Breast epithelium (tissue), 4 donors: ENCODE measurements at places on chromosomes 11 and 22. TPM values are rescaled to one million over a fixed set of nuclear protein-coding genes. Genes with fewer than 3 reads are reported as not detected.

DNA sequence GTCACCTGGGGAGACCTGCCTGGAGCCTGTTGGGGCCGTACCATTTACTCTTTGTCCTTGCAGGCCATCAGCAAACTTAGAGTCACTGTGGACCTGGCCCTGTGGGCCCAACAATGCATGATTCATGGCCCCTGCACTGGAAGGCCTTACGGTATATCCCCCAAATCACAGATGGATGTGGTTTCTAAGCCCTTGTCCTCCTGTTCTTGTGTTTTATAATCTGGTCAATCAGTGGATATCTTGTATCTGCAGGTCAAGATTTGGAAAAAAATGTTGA lies 6.2 kb downstream of the TSKU start:
- H3K27me3 ChIP-seq = no peaks in the 10 kb centered on the region
- no peak for DNase-seq
- no peaks in the 10 kb centered on the region for H3K36me3 ChIP-seq
- H3K4me3 ChIP-seq = no peak overlapping the region

DNA sequence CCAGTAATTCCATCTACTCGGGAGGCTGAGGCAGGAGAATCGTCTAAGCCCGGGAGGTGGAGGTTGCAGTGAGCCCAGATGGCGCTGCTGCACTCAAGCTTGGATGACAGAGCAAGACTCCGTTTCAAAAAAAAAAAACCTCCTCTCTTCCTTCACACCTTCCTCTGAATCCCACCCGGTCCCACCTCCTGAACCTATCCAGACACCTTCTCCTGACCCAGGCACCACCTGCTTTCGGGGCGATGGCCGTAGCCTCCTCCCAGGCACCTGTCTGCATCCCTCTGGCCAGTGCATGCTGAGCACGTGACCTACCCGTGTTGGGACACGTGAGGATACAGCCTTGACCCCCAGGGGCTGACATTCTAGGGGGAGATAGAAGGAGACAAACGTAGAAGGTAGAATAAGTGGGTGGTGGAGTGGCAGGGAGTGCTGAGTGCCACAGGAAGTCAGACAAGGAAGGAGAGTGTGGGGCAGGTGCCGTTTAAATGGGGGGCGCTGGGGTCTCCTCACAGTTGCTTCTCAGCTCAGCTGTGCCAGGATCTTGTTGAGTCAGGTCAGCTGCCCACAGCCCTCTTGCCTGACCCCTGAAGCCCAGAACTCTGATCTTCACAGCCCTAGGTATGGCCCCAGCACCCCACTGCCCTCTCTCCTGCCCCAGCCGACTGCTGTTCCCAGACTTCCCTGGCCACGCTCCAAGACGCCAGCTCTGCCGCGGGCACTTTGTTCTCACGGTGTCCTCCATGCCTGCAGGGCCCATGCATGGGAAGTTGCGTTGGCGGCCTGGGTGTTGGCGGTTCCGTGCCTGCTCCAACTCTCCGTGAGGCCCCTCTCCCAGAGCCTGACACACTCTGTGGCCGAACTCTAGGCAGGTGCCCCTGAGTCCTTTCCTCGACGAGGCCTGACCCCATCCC lies 1.2 kb upstream of the MIOX start:
- DNase-seq = no peak
- H3K4me1 ChIP-seq = peaks cover 10% of the 10 kb centered on the region
- peaks cover 16% of the 10 kb centered on the region for H3K27me3 ChIP-seq
- no peaks in the 10 kb centered on the region for H3K36me3 ChIP-seq
- H3K4me3 ChIP-seq = no peak overlapping the region

DNA sequence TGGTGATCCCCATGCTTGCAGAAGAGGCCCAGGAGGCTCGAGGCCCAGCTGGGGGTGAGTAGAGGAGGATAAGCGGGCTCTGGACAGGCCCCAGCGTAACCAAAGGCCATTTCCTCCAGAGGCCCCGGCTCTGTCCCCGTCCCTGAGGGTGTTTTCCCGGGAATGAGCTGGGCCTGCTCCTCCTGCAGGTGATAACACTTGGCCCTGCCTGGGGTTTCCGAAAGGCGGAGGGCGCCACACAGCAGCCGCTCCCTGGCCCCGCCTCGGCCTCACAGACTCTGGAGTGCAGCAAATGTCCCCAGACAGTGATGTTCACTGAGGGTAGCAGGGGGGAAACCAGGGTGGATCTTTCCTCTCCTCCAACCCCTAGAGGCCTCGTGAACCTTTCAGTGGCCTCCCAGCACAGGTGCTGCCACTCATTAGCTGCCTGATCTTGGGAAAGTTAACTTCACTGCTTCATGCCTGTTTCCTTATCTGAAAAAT lies 10.5 kb upstream of the MGAT3 start:
- H3K27me3 ChIP-seq = no peaks in the 10 kb centered on the region
- no peak overlapping the region for H3K4me3 ChIP-seq
- H3K36me3 ChIP-seq = no peaks in the 10 kb centered on the region
- H3K4me1 ChIP-seq = no peaks in the 10 kb centered on the region
- no peak overlapping the region for H3K27ac ChIP-seq

GRCh38 chr11:75820645-75821044 lies 5.6 kb downstream of the UVRAG start:
- no peak overlapping the region for H3K4me3 ChIP-seq
- peaks cover 13% of the 10 kb centered on the region for H3K4me1 ChIP-seq
- H3K27ac ChIP-seq = no peak overlapping the region
- H3K27me3 ChIP-seq = no peaks in the 10 kb centered on the region
- DNase-seq = no peak

- no peaks in the 10 kb centered on the region for H3K27me3 ChIP-seq
- H3K27ac ChIP-seq = no peak overlapping the region
- H3K4me1 ChIP-seq = no peaks in the 10 kb centered on the region
Observed at GRCh38 chr11:63445720-63446119, 45.2 kb downstream of the PLAAT5 start.

DNA sequence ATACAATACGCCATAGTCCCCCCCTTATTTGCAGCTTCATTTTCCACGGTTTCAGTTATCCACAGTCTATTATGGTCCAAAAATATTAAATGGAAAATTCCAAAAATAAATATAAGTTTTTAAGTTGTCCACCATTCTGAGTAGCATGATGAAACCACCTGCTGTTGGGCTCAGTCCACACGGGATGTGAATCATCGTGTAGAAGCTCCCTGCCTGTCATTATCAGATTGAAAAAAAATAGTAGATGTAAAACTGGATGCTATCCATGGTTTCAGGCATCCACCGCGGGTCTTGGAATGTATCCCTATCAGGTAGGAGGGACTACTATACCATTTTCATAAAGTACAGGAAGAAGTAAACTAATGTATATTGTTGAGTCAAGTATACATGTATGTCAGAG lies 127.4 kb downstream of the TTC17 start:
- peaks cover 1% of the 10 kb centered on the region for H3K36me3 ChIP-seq
- H3K4me1 ChIP-seq = no peaks in the 10 kb centered on the region
- no peak overlapping the region for H3K27ac ChIP-seq
- DNase-seq = no peak

DNA sequence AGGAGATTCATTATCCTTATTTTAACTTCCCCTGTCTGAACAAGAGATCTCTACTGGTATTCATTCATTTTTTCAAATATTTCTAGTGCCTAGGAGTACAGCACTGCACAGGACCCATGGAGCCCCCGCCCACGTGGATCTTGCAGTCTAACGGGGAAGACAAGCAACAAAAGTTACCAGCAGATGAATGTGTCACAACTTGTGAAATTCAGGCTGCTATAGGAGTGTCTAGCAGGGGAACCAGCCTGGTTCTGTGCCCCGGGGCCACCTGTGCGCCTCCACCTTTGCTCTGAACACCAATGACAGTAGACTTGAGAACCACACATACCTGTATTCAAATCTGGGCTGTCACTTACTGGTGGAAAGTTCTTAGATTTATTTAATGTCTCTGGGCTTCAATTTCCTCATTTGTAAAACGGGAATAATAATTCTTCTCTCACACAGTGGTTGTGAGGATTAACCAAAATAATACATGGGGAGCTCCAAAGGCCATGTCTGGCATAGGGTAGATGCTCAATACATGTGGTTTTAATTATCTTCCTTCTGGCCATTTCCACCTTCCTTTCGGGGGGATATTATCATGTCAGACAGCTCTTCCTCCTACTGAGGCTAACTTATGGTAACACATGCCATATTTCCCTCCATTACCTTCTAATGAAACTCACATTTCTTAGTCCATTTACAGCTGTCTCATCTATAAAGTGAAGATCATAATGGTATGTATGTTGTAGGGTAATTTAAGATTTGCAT lies 17.8 kb downstream of the POU2AF1 start:
- no peaks in the 10 kb centered on the region for H3K4me1 ChIP-seq
- no peaks in the 10 kb centered on the region for H3K36me3 ChIP-seq
- H3K4me3 ChIP-seq = no peak overlapping the region
- DNase-seq = no peak

- no peaks in the 10 kb centered on the region for H3K27me3 ChIP-seq
- no peaks in the 10 kb centered on the region for H3K4me1 ChIP-seq
- no peaks in the 10 kb centered on the region for H3K36me3 ChIP-seq
- H3K27ac ChIP-seq = no peak overlapping the region
- DNase-seq = no peak
- H3K4me3 ChIP-seq = no peak overlapping the region
Observed at GRCh38 chr11:102587722-102588121, 37.4 kb downstream of the MMP20 start.

GRCh38 chr11:129720156-129720555 lies 95.5 kb upstream of the TMEM45B start:
- H3K27ac ChIP-seq = no peak overlapping the region
- no peaks in the 10 kb centered on the region for H3K4me1 ChIP-seq
- no peak overlapping the region for H3K4me3 ChIP-seq

- no peaks in the 10 kb centered on the region for H3K27me3 ChIP-seq
- no peaks in the 10 kb centered on the region for H3K4me1 ChIP-seq
- no peak overlapping the region for H3K27ac ChIP-seq
- H3K36me3 ChIP-seq = no peaks in the 10 kb centered on the region
Observed at GRCh38 chr11:29448246-29448877, 568.5 kb downstream of the KCNA4 start.

DNA sequence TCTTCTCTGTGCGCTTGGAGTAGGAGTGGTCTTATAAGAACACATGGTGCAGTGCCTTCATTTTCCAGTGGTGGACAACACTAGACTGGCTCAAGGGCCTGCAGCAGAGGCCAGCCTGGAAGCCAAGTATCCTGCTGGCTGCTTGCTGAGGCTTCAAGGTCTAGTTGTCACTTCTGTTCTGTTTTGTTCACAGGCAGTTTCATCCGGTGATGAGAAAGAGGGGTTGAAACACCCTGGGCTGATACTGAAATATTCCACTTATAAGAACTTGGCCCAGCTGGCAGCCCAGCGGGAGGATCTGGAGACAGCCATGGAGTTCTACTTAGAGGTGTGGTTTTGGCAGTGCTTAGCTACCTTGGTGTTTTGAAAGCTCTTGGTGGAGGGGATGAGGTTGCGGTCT lies 29.8 kb downstream of the CABIN1 start:
- DNase-seq = no peak
- H3K4me3 ChIP-seq = no peak overlapping the region
- no peaks in the 10 kb centered on the region for H3K36me3 ChIP-seq
- no peak overlapping the region for H3K27ac ChIP-seq

- H3K27me3 ChIP-seq = no peaks in the 10 kb centered on the region
- H3K27ac ChIP-seq = no peak overlapping the region
- H3K4me1 ChIP-seq = no peaks in the 10 kb centered on the region
- no peaks in the 10 kb centered on the region for H3K36me3 ChIP-seq
Observed at GRCh38 chr11:91312541-91312940, 912.1 kb upstream of the FAT3 start.

DNA sequence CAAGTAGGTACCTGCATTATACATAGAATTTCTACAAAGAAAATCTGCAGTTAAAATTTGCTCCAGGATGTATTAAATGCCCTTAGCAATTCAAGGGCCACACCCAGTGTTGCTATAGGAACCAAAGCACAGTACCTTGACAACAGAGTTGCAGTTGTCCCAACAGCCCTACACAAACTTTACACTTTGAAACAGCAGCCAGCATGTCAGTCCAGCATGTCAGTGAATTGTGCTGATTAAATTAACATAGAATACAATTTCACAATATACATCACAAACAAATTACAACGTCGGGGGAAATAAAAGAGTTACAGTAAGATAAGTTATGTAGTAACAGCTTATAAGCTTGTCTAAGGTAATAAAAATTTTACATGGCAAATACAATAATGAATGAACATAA lies 389.2 kb downstream of the SOX6 start:
- H3K27ac ChIP-seq = no peak overlapping the region
- H3K4me1 ChIP-seq = peaks cover 6% of the 10 kb centered on the region
- DNase-seq = no peak
- H3K36me3 ChIP-seq = no peaks in the 10 kb centered on the region
- no peaks in the 10 kb centered on the region for H3K27me3 ChIP-seq

- H3K36me3 ChIP-seq = no peaks in the 10 kb centered on the region
- H3K27ac ChIP-seq = no peak overlapping the region
- H3K27me3 ChIP-seq = no peaks in the 10 kb centered on the region
Observed at GRCh38 chr11:29024386-29024785, 916.2 kb downstream of the METTL15 start.

GRCh38 chr11:108958368-108959104 lies 293.7 kb downstream of the DDX10 start:
- H3K4me3 ChIP-seq = no peak overlapping the region
- no peak overlapping the region for H3K27ac ChIP-seq
- no peak for DNase-seq

GRCh38 chr11:43736502-43737200 lies 56.1 kb downstream of the HSD17B12 start:
- H3K27me3 ChIP-seq = no peaks in the 10 kb centered on the region
- no peak for DNase-seq
- H3K27ac ChIP-seq = no peak overlapping the region
- H3K4me1 ChIP-seq = no peaks in the 10 kb centered on the region

GRCh38 chr11:69887841-69888427 lies 68.7 kb upstream of the FGF3 start:
- no peaks in the 10 kb centered on the region for H3K4me1 ChIP-seq
- H3K27ac ChIP-seq = no peak overlapping the region
- H3K36me3 ChIP-seq = no peaks in the 10 kb centered on the region
- DNase-seq = no peak
- H3K4me3 ChIP-seq = no peak overlapping the region
- H3K27me3 ChIP-seq = no peaks in the 10 kb centered on the region

DNA sequence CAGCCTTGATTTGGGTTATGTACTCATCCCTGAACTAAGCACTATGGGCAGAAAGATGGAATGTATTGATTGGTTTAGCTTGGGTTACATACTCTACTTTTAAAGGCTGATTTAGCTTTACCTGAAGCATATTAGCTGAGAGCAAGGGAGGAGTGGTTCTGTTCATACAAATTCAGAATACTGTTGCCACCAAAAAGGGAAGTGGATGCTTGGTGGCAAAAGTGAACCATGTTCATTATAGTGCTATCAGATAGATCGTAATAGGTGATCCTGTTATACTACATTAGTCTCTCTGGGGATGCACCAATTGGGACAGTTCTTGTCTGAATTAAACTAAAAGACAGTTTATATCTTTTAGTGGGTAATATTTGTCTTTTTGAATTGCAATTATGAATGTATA lies 44.5 kb upstream of the RRM1 start:
- H3K4me1 ChIP-seq = no peaks in the 10 kb centered on the region
- no peaks in the 10 kb centered on the region for H3K27me3 ChIP-seq

Gene LDHAL6A
- total RNA-seq = not detected

Gene APOBEC3A
- not detected for total RNA-seq

Gene SAA1
- 818 TPM for total RNA-seq

Gene HEPACAM
- 6.1 TPM for total RNA-seq

Gene PDGFB
- 11.1 TPM for total RNA-seq

Gene OR52I2
- total RNA-seq = not detected

Gene TIGD3
- 0.29 TPM for total RNA-seq

Gene SYCE3
- total RNA-seq = not detected

Gene MRGPRX3
- not detected for total RNA-seq
